ENCODE measurements at places on chromosomes 7 and 10. TPM values are rescaled to one million over a fixed set of nuclear protein-coding genes. Genes with fewer than 3 reads are reported as not detected.

GRCh38 chr10:124574456-124575070 lies 112.9 kb downstream of the LHPP start:
- no peak for DNase-seq

DNA sequence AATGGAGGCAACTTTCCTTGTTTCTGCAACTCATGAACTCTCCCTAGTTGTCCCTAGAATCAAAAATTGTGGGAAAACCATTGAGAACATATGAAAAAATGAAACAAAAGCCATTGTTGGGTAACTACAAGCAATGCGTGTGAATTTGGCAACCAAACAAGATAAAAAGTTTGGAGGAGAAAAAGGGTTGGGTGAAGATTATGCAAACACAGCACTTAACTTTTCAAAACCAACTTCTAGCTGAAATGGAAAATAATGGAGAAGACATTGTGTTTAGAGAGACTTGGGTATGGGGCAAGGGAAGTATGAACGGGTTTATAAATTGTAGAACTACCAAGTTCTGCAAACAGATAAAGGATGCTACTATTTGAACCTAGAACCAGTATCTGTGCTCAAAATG lies 89.0 kb upstream of the SVIL start:
- no peak for DNase-seq

- DNase-seq: no peak
These were observed 442.4 kb downstream of the CCSER2 start for GRCh38 chr10:84770824-84771223.

TMEM176B gene
- total RNA-seq: not detected

Measured in pulmonary artery endothelial cell (primary cell).